Fibroblast of villous mesenchyme (primary cell): ENCODE measurements at places on chromosomes 7 and 10.

- DNase-seq = peak; percentile 44
These were observed 38.0 kb upstream of the CACNA2D1 start for GRCh38 chr7:82481499-82482097.

- DNase-seq = no peak
These were observed 5.1 kb downstream of the ITPRIP start for GRCh38 chr10:104333032-104333727.

DNA sequence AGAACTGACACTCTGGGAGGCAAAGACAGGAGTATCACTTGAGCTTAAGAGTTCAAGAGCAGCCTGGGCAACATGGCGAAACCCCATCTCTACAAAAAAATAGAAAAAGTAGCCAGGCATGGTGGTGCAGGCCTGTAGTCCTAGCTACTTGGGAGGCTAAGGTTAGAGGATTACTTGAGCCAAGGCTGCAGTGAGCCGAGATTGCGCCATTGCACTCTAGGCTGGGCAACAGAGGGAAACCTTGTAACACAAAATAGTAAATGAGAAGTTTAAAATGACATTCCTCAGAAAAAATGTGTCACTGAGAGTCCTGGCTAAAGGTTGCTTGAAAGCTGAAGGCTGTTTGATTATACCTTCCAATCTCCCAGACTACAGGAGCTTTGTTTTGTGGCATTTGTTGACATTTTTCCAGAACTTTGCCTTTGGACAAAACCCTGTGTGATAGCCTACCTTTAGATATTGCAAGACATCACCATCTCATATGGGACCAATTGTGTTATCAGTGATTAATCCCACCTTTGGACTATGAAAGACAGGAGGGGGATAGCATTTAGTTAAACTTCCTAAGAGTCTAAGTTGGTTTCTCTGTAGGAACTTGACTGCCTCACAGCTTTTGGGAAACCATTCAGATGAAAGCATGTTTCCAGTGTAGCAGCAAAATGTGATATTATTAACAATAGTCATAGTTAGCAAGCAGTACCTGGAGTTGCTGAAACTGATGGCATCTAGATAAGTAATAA, 5.3 kb downstream of the TNKS2 start:
- no peak for DNase-seq

DNA sequence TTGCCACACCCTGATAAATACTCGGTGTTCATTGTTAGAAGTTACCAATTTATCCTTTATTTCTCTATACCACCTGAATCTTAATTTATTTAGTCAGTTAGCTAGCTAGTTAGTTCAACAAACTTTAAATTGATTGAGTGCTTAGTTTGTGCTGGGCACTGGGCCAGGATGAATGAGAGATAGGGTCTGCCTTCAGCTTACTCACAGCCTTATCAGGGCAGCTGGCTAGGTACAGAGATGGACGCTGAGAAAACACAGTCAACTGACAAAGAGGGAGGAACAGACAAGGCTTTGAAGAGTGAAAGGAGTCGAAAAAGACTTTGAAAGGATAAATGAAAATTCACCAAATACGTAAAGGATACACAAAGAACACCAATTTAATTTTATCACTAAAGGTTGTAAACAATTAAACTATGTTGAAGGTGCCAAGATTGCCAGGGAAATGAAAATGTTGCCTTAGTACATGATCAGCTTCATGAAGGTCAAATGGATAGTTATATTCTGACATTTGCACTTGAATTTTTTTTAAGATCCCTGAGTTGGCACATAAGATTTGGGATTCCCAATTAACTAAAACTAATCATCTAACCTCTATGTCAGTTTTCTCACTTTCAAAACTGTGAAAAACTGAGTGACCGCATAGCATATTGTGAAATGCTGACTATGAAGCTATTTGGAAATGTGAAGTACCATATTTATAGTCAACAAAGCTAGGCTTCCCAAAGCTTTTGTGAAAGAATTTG, 2.1 kb downstream of the CAV2 start:
- DNase-seq = peak; percentile 63

DNA sequence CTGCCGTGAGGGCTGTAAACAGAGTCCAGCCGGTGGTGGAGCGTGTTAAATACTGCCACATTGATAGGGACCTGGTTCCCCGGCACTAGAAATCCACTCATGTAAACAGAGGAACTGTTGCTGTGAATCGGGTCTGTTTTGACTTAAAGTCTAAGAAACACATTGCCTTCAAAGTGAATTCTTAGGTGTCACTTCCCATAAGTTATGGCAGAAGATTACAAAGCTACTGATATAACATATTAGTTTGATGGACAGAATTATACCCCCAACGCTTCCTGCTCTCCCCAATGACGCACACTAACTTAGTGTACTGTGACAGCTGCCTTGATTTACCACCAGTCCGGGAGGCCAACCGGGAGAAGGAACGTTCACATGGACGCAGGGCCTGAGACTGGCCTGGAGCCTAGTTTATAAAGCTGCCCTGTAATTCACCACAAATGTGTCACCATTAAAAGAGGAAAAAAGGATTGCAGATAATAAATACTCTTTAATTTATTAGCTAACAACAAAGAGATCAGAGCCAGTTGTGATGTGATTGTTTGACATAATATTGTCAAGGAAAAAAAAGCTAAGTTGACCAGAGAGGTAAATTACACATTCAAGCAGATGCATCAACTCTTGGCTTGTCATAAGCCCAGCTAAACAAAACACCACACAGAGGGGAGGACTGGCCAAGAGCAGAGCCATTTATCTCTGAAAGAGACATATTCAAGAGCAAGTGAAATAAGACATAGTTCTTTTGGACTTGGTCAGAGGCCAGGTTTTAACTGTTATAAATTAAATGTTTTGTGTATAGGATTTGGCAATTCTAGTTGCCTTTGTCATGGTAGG, 820.6 kb downstream of the LRMDA start:
- peak; percentile 100 for DNase-seq

DNA sequence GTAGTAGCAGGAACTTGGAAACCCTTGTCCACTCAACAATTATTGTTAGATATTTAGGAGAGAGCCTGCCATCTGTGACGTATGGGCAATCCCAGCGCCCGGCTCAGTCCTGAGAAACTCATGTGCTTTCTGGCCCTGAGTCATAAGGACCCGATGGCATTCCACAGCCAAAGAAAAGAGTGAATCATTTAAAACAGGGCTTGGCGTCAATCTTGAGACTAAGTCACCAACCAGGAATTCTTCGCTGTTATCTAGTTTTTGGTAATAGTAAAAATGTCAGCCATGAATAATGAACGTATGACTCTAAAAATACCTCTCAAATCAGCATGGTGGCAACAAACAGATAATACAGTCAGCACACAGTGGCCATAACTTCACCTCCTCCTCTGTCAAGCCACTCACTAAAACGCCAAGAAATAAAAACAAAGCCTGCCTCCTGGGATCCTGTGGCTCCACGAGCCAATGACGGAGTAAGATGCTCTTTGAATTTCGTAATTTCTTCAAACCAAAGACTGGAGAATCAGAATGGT, 140.8 kb downstream of the ADAM12 start:
- peak; percentile 100 for DNase-seq

DNA sequence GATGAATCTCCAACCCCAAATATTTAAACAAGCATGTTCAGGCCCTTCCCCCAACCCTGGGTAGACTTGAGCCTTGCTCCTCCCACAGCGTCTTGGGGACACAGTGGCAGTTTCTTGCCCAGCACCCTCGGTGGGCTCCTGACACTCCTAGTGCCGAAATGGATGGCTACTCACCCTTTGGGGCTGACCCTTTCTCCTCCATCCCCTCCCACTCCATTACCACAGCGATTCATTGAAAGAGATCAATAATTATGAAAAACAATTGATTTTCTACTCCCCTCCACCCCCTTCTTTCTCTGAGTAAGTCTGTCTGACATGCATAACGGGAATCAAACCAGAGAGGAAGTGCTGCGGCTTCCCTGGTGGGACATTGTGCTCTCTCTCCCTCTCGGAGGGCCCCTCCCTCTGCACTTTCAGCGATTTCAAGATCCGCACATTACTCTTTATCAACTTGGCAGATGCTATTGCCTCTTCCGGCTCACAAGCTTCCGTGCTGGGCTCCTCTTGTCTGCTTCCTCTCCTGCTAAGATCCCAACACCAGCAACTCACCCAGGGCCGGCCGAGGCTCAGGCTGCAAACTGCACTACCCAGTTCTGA, 79.0 kb upstream of the PLXNA4 start:
- DNase-seq = no peak

DNA sequence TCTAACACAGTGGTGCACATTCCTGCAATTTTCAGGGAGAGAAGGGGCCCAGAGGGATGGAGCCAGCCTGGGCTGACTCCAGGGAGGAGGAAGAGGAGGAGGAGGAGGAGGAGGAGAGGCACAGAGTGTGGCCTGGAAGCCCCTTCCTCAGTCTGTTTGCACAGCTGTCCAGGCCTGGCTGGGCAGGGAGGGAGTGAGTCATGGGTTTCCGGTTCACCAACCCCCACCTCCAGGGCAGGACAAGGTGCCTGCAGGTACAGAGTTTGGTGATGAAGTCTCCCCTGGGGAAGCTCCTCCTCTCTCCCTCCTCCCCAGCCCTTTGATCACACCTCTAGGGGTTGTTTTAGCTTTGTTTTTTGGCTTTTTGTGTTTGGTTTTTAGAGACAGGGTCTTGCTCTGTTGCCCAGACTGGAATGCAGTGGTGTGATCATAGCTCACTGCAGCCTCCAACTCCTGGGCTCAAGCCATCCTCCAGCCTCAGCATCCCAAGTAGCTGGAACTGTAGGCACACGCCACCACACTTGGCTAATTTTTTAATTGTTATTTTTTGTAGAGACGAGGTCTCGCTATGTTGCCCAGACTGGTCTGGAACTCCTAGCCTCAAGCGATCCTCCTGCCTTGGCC, 77.5 kb upstream of the CUX1 start:
- no peak for DNase-seq

DNA sequence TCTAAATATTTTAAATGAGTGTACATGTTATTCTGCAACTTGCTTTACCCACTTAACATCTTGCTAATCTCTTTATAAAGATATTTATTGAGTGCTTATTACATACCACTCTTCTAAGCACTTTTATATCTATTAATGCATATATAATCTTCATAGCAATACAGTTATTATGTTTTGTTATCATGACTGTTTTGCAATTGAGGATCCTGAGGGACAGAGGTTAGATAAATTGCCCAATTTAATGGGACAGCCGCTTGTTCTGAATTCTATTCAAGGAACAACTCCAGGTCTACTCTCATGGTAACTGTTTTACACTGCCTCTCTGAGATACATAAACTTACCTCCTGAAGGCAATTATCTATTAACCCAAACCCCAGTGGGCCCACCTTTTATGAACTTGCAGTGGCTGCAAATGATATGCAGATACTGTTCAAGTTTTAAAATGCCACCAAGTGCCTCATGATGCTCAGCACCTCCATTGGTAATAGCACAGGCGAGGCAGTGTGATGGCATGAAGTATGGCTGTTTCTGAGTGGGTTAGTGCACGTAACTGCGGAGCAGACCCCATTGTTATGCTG, 60.5 kb downstream of the PON1 start:
- no peak for DNase-seq

DNA sequence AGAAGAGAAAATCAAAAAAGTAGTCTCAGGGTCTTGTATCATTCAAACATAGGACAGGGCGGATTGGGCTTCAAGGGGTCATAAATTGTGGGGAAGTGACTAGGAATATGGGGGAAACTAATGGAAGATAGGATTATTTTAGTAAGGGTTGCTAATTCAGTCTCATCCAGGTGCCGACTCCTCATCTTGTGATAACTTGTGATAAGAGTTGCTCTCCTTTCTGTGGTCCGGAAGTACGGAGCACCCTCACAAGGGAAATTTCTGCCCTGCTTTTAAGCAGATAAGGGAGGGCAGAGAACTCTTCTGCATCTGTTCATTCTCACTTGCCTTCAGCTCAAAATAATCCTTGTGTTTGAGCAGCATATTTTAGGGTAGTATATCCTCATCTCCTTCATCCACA, 436.4 kb upstream of the LRGUK start:
- no peak for DNase-seq

DNA sequence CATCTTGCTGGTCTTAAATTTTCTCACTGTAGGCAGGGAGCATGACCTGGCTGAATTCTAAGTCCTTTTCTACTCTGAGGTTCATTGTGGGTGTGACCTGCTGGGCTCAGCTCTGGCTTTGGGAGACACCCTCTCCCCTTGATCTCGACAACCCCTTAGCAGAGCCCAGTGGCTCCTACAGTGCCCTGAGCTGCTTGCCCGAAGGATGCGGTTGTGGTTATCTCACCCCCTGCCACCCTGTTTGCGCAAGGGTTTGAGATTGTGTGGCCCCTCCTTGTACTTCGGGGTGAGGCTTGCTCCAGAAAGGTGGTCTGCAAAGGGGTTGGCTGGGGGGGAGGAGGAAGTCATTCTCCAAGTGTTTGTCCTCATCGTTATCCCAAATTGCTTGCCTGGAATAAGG, 55.3 kb downstream of the TCF7L2 start:
- no peak for DNase-seq

- no peak for DNase-seq
These were observed 20.8 kb downstream of the LAMB4 start for GRCh38 chr7:108109221-108109908.

- DNase-seq = no peak
These were observed 111.1 kb downstream of the EBF3 start for GRCh38 chr10:129852829-129853561.

- DNase-seq = no peak
These were observed 2.2 kb upstream of the WAC start for GRCh38 chr10:28530751-28531150.

- no peak for DNase-seq
These were observed 28.0 kb upstream of the KPNA7 start for GRCh38 chr7:99235925-99236324.

GRCh38 chr7:16652240-16652583, 6.2 kb downstream of the BZW2 start:
- no peak for DNase-seq

- DNase-seq = no peak
These were observed 238.7 kb upstream of the CELF2 start for GRCh38 chr10:10778959-10779358.

DNA sequence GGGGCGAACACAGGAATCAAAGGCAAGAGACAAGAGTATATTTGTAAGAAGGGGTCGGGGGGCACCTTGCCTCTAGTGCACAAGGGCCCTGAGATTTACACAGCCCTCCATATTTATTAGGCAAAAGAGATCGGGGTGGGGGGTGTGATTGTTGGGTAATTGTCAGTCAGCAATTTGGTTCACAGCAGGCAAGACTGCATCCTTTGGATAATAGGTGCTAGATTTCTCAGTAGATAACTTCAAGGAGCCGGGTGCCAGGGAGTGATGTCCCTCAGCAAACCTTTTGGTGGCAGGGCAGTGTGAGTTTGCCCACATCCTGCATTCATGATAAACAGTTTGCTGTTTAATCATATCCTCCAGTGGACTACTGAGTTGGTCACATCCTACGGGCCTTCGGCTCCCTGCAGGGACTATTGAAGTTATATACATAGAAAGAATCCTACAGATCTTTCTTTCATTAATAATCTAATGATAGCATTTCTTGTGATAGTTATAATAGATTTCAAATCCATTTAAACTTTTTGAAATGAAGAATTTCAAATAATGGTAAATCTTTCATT, 178.5 kb downstream of the GNAI1 start:
- DNase-seq = no peak
